GF-D8 (cell line): ENCODE measurements at places on chromosomes 13 and 19.

GRCh38 chr13:79898996-79899395 lies 418.0 kb downstream of the NDFIP2 start:
- DNase-seq = no peak

DNA sequence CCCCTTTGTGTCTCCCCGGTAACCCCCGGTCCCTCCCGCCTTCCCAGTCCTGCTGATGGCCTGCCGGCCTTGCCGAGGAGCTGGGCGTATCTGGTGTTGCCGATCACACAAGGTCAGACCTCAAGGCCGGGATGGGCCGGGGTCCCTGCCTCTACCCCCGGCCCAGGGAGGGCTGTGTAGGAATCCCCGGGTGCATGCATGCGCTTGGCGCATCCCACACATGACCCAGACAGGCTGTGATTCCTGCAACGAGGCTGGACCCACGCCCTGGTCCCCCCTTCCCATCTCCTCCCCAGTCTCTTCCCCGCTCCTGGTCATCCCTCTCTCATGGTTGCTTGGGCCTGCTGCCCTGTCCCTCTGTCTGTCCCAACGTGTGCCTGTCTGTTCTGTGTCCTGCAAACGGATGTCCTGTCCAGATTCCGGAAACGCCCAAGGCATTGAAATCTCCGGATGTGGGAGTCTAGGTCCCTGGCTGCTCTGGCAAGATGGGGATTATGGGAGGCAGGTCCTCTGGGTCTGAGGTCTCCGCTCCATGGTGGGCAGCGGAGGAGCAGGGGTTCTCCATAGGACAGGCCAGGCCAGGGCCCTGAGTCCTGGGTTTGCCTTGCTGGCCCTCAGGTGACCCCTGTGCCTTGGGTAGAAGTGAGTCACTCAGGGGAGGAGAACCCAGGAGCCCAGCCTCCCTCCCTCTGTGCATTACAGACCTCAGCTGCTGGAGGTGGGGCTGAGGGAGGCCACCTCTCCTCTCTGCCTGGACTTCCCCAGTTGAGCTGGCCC lies 1.6 kb downstream of the PKN1 start:
- DNase-seq = no peak

DNA sequence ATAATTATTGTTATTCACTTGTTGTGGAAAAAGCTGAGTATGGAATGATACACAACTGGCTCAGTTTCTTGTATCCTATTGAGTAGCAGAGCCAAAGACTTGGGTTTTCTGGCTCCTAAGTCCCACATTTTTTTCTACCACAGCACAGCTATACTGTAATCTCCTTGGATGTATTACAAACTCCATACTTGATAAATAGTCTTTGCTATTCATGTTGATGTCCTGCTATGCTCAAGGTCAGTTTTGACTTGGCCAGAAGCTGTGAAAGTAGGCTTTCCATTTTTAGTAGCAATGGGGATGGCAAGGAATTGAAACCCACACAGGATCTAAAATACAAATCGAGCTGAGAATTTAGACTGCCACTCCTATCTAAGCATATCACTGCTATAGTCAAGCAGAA lies 79.1 kb downstream of the B3GLCT start:
- no peak for DNase-seq

DNA sequence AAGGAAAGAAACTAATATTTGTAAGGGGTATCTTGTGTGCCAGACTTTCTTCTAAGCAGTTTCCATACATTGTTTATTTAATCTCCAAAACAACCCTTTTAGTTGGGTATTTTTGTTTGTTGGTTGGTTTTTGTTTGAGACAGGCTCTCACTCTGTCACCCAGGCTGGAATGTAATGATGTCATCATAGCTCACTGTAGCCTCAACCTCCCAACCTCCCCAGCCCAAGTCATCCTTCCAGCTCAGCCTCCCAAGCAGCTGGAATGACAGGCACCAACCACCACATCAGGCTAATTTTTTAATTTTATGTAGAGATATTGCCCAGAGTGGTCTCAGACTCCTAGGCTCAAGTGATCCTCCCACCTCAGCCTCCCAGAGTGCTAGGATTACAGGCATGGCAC lies 41.2 kb upstream of the LSM14A start:
- DNase-seq = no peak
